ENCODE measurements at places on chromosomes 13 and 19.

DNA sequence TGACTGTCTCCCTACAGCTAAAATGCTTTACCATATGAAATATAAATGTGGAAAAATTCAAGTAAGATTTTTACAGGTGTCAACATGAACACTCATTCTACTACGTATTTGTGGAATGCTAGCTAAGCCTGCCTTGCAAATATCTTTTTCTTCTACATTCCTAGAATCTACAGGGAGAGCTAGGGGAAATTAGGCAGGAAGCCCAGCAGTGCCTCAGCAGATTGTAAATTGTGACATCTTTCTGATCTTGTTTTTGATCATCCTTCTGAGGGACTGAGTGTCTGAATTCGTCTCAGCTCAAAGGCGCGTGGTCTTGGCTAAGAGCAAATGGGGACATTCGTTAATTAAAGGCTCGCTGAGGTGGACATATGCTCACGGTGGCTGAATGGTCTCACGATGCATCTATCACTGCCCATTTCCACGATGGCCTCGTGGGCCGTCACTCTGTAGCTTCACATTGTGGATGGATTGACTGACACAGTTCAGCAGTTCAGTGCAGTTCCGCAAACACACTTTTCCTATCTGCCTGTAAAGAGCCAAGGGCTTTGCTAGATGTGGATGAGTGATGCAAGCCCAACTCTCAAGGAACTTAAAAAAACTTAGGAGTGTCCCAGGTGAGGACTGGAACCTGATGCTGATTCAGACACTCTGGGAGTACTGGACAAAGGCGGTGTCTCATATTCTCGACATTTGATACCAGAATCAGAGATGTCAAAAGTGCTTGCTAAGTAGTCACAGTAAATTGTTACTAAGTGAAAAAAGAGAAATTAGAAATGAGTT, 562.5 kb downstream of the EFNB2 start:
- no peak for DNase-seq

- peak; percentile 63 for DNase-seq
These were observed 53.2 kb downstream of the GPR12 start for GRCh38 chr13:26707122-26708006.

- no peak for DNase-seq
These were observed 1856.1 kb downstream of the OLFM4 start for GRCh38 chr13:54884682-54885081.

DNA sequence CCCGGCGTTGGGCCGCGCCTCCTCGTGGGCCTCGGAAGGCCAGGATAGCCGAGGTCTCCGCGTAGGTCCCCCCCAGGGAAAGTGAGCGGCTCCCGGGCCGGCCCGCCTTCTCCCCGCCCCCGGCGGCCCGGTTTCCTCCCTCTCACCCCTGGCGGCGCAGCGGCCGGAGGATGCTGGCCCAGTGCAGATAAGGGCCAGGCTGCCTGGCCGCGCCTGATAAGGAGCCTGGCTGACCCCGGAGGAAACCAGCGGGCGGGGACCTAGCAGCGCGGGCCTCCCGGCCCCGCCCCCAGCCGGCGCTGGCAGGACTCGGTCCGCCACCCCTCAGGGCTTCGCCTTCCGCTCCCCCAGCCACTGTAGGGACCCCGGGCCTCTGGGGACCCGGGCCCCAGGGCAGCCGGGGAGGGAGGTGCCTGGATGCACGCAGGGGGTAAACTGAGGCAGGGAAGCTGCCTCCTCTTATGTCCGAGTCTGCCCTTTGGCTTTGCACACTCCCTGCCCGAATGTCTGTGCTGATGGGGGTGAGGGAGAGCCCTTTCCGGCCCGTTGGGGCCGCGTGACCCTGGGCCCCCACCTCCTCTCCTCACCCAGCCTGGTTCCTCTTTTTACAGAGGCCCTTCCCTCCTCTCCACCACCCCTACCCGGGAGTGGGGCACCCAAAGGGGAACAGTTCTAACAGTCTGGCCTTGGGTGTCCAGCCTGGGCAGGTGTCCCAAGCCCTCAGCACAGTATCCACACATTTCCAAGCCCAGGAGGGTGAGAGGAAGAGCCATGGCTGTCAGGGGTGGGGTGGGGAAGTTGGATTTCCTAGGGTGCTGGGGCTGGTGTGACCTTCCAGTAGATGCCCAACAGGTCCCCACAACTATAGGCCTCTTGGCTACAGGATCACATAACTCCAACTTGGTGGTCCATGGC, at the start of gene LYL1:
TSS of gene LYL1 (minus strand) at position 193 of the 915 bp plus-strand sequence. CDS start 1,687 bp downstream, outside the sequence.
- no peak for DNase-seq

- no peak for DNase-seq
These were observed 96.0 kb downstream of the UBL3 start for GRCh38 chr13:29754473-29754806.

DNA sequence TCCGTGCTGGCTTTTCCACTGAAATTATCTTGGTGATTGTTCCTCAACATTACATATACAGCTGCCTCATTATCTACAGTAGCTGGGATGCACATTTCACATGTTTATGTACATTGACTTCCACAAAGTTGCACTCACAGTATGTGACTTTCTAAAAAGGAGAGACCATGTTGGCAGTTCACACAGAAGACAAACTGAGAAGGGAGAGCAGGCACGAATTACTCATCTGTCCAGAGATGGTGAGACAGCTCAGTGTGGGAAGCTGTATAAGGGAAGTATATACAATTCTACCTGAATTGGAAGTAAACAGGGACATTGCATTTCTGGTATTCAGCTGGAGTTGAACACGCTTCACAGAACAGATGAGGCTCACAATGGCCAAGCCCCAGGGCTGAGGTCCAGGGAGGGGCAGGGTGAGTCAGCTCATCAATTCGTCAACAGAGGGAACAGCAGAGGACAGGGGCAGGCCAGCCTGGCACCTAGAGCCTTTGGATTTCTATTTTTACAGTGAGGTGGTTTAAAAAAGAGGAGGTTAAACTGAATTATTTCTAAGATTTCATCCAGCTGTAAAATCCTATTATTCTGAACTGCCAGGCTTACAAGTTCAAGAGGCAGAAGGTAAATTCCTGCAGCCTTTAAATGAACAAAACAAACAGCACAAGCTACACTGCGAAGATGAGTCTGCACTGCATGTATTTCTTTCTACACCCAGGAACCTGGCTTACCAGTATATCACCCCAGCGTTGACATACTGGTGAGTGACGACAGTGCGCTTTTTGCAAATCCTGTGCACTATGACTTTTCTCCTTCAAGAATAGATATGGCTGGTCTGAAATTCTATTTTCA, 9.8 kb downstream of the PARP4 start:
- no peak for DNase-seq

- DNase-seq = no peak
These were observed 9.8 kb downstream of the MVB12A start for GRCh38 chr19:17429641-17430113.

DNA sequence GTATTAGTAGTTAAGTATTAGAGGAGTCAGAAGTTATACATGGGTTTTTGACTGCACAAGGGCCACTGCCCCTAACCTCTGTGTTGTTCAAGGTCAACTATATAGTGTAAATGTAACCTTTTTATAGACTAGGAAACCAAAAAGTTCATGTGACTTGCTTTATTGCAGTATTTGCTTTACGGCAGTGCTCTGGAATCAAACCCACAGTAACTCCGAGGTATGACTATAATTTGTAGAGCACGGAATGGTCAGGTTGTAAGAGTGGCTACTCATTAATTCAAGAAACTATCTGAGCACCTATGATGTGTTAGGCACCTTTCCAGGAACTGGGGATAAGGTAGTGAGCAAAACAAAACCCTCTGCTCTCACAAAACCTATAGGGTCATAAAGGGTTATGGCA, 22.2 kb downstream of the SUPT20H start:
- no peak for DNase-seq

- no peak for DNase-seq
These were observed 441.1 kb downstream of the FGF9 start for GRCh38 chr13:22111961-22112360.

GRCh38 chr19:6070207-6070681, 40.1 kb downstream of the RFX2 start:
- DNase-seq = no peak

DNA sequence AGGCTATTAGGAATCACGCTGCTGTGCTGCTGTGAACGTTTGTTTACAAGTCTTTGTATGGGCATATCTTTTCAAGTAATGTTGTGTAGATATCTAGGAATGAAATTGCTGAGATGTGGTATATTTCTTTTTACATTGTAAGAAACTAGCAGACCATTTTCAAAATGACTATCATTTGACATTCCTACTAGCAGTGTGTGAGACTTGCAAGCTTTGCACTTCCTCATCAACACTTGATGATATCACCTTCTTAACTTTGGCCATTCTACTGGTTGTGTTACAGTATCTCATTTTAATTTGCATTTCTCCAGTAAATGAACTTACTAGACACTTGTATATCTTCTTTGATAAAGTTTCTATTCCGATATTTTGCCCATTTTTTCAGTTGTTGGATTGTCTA, 12.1 kb downstream of the METTL21C start:
- DNase-seq = no peak

DNA sequence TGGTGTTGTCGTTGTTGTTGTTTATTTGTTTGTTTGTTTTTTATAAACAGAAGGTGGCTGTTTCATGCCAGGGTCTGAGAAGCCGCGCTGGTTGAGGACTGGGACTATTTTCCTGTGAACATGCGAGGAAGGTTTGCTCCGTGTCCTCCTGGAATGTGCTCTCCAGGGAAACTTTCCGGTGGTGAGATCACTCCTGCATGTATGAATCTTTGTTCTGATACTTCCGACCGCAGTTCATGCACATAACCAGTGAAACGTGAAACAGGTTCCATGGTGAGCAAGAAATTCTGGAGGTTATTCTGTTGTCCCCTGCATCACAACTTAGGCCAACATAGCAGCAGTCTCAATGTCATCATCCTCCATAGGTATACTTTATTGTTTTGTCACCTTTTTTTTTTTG, 187.6 kb upstream of the ARGLU1 start:
- DNase-seq = no peak

DNA sequence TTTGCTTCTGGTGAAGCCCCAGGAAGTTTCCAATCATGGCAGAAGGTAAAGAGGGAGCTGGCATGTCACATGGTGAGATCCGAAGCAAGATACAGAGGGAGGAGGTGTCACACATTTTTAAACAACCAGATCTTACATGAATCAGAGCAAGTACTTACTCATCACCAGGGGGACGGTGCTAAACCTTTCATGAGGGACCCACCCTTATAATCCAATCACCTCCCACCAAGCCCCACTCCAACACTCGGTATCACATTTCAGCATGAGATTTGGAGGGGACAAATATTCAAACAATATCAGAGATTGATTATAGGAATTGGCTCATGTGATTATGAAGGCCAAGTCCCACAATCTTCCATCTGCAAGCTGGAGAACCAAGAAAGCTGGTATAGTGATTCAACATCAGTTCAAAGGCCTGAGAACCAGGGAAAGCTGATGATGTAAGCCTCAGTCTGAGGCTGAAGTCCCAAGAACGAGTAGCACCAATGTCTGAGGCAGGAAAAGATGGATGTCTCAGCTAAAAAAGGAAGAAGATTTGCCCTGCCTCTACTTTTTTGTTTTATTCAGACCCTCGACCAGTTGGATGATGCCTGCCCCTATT, 58.6 kb upstream of the WDFY2 start:
- DNase-seq = no peak

- no peak for DNase-seq
These were observed 17.2 kb upstream of the RNF17 start for GRCh38 chr13:24746618-24747247.

GRCh38 chr19:31263328-31263727, 85.9 kb downstream of the TSHZ3 start:
- DNase-seq = no peak

GRCh38 chr13:60329221-60329923, 67.6 kb upstream of the TDRD3 start:
- peak; percentile 55 for DNase-seq

DNA sequence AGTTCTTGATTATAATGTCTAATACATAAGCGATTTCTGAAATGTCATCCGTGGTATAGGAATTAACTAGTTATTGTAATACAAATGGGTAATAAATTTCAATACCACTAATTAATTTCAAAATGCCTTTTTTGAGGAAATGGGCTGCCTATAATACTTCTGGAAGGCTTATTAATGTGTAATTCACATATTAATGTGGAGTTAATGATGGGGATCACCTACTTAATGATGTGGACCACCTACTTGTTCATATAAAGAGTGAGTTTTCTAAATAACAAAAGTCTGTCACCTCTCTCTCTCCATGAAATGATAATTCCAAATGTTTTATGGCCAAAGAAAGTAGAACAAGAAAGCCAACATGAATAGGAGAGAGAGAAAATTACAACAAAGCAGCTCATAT, 913.8 kb upstream of the GPC6 start:
- no peak for DNase-seq

GRCh38 chr19:23075031-23075733, 41.6 kb upstream of the ZNF730 start:
- DNase-seq = peak; percentile 67

All from NCI-H1092 (cell line).